Activated naive CD4-positive, alpha-beta T cell (primary cell): ENCODE measurements at places on chromosomes 1 and 21.

DNA sequence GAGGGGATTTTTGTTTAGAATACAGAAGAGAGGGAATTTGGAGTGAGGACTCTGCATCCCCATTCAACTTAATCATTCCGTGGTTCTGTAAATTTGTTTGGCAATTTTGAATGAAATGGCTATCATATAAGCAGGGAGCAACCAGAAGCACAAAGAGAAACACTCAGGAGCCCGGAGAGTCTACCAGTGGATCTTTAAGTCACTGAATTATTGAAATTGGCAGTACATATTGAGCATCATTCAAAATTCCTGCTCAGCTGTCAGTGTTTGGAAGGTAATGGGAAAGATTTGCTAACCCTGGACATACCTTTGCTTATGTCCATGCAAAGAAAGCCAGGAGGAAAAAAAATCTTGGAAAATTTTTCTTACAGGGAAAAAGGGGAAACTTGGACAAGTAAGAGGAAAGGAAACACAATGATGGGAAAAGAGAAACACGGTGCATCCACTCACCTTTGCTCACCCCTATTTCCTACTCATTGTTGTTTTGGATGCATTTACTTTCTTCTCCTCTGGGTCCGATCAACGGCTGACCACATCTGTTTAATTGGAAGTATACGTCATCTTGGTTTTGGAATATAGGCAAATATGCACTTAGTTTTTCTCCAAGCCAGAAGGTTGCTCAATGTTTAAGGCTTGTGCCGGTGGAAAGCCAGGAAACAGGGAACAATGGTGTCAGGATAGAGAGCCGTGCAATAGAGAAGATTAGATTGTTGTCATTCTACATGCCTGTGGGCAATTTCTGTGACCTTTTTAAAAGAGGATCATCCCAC lies 243.0 kb upstream of the LYPLAL1 start:
- DNase-seq, result no peak

- DNase-seq, result no peak
Measured at GRCh38 chr1:187262731-187263130, 434.0 kb downstream of the PLA2G4A start.

DNA sequence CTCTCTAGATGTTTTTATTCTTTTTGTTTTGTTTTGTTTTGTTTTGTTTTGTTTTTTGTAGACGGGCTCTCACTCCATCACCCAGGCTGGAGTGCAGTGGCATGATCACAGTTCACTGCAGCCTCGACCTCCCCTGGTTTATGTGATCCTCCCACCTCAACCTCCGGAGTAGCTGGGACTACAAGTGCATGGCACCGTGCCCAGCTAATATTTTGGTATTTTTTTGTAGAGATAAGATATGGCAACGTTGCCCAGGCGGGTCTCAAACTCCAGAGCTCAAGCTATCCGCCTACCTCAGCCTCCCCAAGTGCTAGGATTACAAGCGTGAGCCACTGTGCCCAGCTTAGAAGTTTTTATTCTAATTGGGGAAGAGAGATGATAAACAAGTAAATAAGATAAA lies 13.3 kb upstream of the TP53BP2 start:
- no peak for DNase-seq

- no peak for DNase-seq
Measured at GRCh38 chr1:200038325-200038980, 10.9 kb downstream of the NR5A2 start.

GRCh38 chr1:247316590-247317197 lies 15.0 kb downstream of the ZNF496 start:
- no peak for DNase-seq

GRCh38 chr1:72013161-72013560 lies 269.2 kb downstream of the NEGR1 start:
- no peak for DNase-seq

DNA sequence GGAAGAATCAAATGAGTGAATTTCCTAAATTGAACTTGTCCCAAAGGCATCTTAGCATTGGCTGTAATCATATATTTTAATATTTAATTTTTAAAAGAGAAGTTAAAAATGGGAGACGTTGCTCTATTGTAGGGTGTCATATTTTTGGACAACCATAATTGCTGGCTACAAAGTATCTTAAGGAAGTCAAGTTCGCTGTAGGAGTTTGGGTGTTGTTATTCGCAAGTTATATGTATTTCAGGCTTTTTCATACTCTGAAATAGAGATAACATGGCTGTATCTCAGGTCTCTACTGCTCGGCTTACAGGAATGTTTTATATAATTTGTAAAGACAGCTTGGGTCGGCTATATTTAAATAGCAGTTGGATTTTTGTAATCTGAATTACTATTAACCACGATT lies 852 bp downstream of the TMEM50A start:
- DNase-seq, result no peak

DNA sequence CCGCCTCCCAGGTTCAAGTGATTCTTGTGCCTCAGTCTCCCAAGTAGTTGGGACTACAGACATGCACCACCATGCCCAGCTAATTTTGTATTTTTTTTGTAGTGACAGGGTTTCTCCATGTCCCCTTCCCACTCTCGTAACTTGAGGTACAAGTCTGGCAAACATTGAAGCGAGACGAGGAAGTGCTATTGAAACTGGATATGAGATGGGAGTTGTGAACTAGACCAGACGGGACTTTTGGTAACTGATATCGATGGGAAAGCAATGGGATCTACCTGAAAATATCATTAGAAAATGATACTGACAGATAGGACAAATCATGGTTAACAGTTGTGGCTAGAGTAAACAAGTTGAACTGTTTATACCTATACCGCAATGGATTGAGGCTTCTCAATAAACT lies 95.2 kb upstream of the TRABD2B start:
- DNase-seq, result no peak

DNA sequence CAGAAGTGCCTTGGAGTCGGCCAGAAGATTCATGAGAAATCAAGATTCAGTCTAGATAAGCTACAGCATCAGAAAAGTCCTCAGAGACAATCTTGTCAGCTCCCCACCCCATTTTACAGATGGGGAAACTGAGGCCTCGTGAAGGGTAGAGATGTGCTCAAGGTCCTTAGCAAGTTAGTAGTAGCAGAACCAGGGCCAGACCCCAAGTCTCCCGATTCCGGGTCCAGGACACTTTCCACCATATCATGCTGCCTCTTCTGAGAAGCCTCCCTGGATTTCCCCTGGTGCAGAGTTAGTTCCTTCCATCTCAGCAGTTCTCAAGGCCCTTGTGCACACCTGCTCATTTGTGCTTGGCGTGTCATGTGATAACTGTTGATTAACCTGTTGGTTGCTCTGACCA lies 91.5 kb upstream of the ACTL8 start:
- DNase-seq, result no peak

DNA sequence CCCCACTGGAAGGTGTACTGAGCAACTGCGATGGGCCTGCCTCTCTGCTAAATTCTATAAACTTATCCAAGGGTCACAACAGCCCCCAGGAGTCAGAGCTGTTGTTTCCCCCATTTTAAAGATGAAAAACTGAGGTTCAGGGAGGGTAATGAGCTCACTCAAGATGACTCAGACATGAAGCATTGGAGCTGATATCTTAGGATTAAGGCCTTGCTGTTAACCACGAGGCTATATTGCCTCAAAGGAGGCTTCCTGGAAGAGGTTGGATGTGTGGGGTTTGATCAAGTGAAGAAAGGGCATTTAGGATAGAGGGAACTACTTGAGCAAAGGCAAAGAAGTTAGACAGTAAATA lies 6.7 kb downstream of the LDLRAP1 start:
- DNase-seq, result no peak

DNA sequence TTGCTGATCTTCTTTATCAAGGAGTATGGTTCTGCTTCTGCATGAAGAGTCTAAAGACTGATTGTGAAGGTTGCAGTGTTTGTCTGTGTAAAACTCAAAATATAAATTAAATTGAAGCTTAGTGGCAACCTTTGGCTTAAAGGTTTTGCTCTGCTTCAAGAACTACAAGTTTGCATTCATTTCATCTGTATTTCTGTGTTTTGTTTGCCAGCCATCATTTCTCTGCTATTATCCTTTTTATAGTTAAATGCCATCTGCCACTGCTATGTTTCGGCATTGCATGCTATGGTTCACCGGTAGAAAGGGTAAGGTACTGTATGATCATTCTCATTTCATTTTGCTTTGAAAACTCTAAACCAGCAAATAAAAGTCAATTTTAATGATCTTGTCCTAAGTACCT lies 52.9 kb downstream of the OSBPL9 start:
- DNase-seq, result no peak

DNA sequence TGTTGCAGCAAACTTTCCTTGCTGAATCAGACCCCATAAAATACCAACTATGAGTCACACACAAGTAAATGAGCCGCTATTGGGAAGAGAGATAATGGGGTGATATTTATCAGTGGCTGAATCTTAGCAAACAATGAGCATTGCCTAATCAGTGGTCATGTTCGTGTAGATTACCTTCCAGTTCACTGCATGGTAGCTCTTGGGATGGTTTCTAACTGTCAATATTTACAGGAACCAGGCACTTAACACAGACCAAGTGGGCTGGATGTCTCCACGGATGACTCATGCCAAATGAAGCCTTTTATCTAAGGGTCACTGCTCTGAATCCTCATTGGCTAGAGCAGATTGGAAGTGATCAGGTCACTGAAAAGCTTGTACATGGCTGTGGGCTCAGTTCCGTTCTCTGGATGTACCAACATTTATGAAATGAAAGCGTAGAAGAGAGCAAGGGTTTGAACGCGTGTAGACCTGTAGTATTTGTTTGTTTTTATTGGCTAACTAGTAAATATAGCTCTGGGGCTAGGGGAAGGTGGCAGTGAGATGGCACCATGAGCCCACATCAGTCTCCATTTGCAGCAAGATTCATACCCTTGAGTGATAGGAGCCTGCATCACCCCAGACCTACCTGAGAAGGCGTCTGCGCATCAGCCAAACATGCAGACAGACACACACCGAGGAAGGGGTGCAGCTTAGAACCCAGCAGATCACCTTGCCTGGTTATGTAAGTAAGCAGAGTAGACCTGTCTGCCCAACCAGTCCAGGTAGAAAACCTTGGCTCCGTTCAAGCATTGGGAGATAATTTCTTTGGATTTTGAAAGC lies 153.3 kb downstream of the TOMM20 start:
- no peak for DNase-seq

GRCh38 chr1:25568834-25569596 lies 25.6 kb downstream of the LDLRAP1 start:
- DNase-seq, result no peak

GRCh38 chr1:225373155-225373554 lies 54.7 kb downstream of the LBR start:
- DNase-seq, result no peak

DNA sequence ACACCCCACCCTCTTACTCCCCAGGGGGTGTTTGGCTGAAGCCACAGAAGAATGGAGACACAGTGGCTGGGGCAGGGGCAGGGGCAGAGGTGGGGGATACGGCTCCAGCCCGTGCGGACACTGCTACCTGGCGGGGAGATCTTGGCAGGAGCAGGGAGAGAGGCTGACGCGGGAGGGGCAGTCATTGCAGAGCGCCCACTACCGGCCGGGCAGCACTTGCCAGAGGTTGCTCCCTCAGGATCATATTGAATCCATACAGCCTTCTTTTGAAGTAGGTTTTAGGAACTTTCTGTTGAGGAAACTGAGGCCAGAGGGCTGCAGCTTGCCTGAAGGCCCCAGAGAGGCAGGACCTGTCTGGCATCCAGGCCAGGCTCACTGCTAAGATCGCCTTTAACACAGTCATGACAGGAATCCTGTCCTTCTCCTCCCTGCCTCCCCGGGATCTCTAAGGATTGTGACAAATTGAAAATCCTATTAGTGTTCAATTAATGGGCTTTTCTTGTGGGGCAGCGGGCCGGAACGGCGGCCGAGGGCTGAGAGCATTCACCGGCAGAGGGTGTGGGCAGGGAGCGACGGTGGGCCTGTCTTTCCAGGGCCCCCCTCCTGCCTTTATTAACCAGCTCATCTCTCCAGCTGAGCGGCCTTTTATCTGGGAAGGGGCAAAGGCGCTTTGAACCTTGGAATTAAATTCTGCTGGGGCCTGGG lies 65.5 kb upstream of the WNT4 start:
- DNase-seq, result no peak

DNA sequence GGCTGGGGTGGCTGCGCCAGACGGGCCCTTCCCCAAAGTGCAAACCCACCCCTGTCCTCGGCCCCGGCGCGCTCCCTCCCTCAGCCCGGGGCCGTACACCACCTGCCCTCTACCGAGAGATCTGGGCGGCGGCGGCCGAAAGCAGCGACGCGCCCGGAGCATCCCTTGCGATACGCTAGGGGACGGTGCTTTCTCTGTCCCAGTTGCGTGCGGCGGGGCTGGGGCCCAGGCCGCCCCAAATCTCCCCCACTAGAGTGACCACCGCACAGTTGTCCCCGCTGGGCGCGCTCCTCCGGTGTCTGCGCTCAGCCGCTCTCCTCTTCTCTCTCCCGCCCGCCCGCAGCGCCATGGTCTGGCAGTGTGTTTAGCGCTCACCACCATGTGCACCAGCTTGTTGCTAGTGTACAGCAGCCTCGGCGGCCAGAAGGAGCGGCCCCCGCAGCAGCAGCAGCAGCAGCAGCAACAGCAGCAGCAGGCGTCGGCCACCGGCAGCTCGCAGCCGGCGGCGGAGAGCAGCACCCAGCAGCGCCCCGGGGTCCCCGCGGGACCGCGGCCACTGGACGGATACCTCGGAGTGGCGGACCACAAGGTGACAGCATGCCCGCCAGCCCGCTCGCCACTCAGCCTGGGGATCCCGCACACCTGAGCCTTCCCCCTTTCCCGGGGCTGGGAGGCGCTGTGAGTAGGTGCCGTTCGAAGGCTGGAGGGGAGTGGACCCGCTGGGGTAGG lies 1.0 kb downstream of the ST6GALNAC5 start:
- DNase-seq, result no peak

- no peak for DNase-seq
Measured at GRCh38 chr1:18323259-18323658, 157.5 kb upstream of the KLHDC7A start.

- DNase-seq, result no peak
Measured at GRCh38 chr1:236120721-236121153, 21.6 kb upstream of the GPR137B start.

DNA sequence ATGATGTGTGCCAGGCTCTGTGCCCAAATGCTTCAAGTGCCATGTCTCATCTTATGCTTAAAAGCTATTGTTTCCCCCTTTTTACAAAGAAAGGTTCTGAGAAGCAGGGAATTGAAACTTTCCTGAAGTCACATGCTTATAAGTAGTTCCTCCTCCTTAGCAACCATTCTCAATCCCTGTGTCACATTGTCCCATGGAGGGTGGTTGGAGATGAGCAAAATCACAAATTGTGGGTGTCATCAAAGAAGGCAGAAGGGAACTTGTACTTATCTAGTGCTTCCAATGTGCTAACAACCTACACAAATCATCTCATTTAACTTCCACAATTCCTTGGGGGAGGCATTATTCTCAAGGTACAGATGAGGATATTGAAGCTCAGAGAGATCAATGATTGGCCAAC lies 10.1 kb upstream of the ERICH3 start:
- DNase-seq, result no peak

- no peak for DNase-seq
Measured at GRCh38 chr1:180221462-180221861, 8.6 kb upstream of the LHX4 start.

GRCh38 chr1:106249365-106249764 lies 807.1 kb upstream of the PRMT6 start:
- DNase-seq, result no peak
